ENCODE measurements at places on chromosomes 7 and 10.

GRCh38 chr7:130973637-130974036, 239.6 kb upstream of the KLF14 start:
- DNase-seq = no peak

GRCh38 chr7:80611353-80611752, 27.1 kb upstream of the CD36 start:
- DNase-seq = no peak

GRCh38 chr10:59075576-59075975, 100.9 kb upstream of the PHYHIPL start:
- DNase-seq = no peak

DNA sequence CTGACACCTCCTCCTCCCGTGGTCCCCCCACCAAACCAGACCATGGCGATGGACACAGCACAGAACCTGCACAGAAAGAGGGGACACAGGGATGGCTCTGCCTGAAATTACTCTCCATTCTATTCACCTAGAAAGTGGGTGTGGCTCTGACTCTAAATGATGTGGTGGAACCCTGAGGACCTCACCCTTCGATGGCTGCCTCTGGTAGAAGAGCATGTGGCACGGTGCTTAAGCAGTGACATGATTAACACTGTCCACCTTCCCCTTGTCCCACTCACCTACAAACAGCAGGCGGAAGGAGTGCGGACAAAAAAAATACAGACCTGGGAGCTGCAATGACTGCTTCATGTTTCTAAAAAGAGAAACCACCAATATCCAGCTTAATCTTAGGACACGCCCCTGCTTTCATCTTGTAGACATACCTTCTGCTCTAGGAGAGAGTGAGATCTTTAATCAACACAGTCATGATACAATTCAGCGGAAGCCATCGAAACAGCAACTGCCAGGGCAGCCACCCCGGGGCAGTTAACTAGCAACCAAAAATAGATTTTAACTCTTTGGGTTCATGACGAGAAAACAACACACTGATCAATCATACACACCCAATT, 11.4 kb downstream of the JCAD start:
- no peak for DNase-seq

DNA sequence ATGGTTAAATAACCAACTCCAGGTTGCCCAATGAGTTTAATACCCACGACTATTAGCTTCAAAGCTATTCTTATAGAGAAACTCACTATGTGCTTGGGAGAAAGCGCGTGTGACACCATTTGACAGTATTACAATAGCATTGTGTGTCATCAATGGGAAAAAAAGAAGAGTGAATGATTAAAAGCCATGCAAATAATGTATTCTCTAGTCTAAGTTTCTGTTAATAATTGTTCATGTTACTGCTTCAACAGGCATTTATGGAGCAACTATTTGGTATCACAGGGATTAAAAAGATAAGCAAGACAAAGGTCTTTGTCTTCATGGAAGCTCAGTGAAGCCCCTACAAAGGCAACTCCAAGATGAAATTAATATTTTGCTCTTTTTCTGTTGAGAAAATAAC, 47.2 kb downstream of the CAV1 start:
- no peak for DNase-seq

DNA sequence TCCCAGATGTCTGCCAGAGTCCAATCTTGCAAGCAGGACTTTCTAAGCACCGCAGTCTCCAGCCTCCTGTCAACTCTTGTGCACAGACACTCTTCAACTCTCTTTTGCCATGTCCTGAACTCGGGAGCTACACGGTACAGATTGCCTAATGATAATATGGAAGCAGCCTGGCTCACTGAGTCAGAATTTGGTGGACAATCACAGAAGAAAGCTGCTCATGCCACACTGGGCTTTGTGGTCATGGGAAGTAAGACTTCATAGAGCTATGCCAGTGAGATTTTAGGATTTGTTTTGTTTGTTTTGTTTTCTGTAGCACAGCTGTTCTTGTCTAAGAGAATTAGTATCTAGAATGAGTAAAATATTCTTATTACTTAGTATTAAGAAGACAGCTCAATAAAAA, 144.1 kb upstream of the PRSS58 start:
- DNase-seq = no peak

DNA sequence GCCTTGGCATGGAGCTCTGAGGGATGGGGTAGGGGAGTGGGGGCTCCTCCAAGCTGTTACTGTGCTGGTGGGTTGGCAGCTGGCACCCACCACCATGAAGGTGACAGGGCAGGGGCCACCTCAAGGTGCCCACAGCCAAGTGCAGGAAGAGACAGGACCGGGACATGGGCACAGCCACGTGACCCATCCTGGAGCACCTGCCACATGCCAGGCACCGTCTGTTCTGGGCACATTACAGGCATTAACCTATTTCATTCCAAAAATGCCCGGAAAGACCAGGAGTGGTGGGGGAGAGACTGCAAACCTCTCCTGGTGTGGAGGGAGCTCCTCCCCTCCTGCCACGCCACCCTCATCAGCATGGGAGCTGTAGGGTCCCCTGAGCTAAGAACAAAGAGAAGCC, 56.7 kb downstream of the CAMK2B start:
- no peak for DNase-seq

DNA sequence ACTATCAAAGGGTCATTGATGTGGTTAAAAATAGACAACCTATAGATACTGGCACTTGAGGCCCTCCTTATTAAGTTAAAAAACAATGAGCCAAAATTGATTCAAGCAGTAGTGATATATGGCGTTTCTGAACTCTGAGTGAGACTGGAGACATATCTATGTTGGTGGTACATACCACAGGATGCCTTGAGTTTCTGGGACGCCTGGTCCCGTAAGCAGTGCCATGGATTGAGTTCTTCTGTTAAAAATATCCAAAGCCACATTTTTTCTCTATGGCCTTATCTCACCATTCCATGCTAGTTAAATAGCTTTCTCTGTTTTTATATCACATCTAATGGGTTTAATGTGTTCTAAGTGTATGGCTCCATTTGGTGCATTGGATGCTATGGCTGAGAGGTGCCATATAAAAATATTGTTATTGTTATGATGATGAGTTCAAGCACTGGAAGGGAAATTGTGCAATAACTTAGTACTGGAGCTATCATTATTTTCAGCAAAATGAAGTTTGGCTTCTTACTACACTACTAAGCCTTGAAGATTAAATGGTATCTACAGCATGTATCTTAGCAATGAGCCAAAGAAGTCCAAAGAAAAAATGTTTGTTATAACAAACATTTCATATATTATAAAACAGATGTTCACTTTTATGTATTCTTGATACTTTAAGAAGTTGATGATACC, 713.9 kb downstream of the SUGCT start:
- DNase-seq = no peak

- no peak for DNase-seq
Measured at GRCh38 chr10:44723619-44724325, 187.4 kb upstream of the TMEM72 start.

GRCh38 chr7:150973571-150974451, 4.3 kb downstream of the KCNH2 start:
- DNase-seq = no peak

GRCh38 chr7:114972567-114972966, 50.7 kb downstream of the MDFIC start:
- DNase-seq = no peak

- no peak for DNase-seq
Measured at GRCh38 chr7:142391191-142391992, 133.5 kb upstream of the PRSS58 start.

DNA sequence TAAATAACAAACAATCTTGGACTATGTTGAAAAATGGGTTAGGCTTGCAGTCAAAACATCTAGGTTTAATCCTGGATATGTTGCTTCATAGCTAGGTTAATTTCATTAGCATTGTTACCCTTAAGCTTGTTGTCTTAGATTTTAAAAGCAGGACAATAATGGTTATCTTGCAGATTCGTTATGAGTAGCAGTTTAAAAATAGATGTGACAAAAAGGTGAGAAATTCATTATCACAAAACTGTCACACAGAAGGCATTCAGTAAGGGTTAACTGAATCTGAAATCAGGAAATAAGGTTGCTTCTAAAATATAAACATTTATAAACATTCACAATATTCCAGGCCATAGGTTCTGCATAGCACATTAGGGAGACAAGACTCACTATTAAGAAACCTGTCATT, 429.2 kb upstream of the ETV1 start:
- no peak for DNase-seq

- DNase-seq = no peak
Measured at GRCh38 chr10:119131512-119132240, 27.8 kb downstream of the DENND10 start.

DNA sequence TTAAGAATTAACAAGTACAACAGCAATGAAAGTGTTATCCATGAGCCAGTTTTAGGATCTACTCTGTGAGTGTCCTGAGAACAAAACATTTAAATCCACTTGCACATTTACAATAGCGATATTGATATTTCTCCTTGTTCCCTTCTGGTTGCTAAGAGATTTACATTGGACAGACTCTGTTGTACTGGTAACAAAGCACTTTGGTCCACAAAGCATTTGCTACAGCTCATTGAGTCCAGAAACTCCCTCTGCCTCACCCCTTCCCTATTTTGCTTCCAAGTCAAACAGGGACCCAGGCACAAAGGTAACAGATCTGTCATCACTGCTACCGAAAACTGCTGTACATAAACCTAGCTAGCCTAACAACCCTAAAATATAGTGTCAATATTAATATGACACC, 2.1 kb downstream of the ANK3 start:
- no peak for DNase-seq

GRCh38 chr7:41576166-41576565, 126.7 kb downstream of the INHBA start:
- DNase-seq = no peak

DNA sequence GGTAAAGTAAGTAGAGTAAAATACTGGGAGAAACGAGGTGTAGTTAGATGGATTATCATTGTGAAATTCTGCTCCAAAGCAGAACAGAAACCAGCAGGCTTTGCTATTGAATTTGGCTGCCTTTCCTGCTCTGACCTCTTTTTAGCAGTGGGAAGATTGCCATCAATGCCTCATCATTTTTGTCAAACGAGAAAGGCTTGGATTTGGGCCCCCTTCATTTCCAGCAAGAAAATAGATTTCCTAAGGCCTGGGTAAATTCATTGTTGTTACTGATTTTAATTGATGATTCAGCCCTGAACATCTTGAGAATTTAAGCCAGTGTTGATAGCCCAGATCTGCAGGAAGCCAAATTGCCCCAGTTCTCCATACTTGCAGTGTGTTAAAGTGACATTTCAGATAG, 35.2 kb upstream of the ASAH2 start:
- DNase-seq = no peak

- DNase-seq = no peak
Measured at GRCh38 chr10:116138897-116139296, 134.1 kb downstream of the GFRA1 start.

- DNase-seq = no peak
Measured at GRCh38 chr7:88203401-88203800, 16.4 kb downstream of the SRI start.

DNA sequence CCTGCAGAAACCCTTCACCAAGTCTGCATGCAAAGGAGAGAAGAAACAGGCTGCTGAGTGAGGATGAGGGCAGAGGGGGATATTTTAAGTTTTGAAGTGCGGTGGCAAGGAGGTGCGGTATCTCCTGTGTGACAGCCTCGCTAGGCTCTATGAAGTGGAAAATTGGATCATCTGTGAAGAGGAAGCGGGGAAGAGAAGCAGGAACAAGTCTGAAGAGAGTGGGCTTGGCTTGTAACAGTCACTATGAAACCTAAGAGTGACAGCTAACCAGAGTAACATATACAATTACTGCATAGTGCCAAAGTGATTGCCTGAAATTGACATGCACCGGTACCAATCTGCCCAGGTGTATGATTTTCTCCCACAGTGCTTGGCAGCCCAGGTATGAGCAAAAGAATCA, 287.5 kb upstream of the KLF14 start:
- no peak for DNase-seq

- DNase-seq = no peak
Measured at GRCh38 chr10:2994221-2994961, 73.0 kb upstream of the PFKP start.

DNA sequence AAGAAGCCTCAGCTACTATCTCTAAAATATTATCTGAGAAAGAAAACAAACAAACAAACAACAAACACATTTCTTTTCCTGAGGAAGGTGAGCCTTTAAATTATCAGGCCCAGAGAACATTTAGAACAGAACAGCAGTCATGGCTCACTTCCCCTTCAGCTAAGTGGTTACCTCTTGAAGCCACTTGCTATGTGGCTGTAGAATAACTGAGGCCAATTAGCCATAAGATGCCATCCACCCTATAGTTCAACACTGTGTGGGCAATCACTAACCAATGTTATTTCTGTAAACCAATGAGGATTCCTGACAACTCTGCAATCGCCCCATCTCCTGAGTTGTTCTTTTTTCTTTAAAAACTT, 3.7 kb upstream of the UPP1 start:
- DNase-seq = no peak

GRCh38 chr7:81394029-81394428, 375.8 kb downstream of the HGF start:
- DNase-seq = no peak

GRCh38 chr7:143467724-143468123, 9.9 kb upstream of the TAS2R41 start:
- DNase-seq = no peak

DNA sequence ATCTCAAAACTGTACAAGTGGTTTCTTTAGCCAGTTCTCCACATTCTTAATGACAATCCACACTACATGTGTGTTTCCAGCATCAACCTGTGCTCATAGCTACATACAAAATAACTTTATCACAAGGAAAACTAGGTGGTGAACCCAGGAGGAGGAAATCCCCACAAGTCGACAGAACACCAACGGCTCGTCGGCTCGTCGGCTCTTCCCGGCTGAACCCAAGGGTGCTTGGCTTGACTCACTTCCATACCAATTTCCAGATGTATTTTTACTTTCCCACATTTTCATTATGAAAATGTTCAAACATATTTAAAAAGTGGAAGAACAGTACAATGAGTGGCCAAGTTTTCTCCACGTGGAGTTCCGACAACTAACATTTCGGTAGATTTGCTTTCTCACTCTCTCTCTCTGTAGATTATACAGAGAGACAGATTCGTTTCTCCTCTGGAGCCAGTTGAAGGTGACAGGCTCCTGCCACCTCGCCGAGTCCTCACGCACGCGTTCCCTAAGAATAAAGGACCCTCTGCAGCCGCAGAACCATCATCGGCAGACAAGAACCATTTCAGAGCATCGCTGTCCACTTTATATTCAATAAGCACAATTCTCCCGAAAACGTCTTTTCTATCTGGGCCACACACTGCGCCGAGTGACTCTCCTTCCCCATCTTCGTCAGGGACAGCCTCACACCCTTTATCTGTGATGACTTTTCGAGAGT, 53.3 kb downstream of the DIP2C start:
- DNase-seq = no peak

GRCh38 chr7:32586291-32587221, 91.3 kb downstream of the AVL9 start:
- DNase-seq = peak; percentile 39

All from SW 1271 (cell line).